ENCODE measurements at places on chromosomes 5 and 9. TPM values are rescaled to one million over a fixed set of nuclear protein-coding genes. Genes with fewer than 3 reads are reported as not detected.

- no peaks in the 10 kb centered on the region for H3K36me3 ChIP-seq
- no peaks in the 10 kb centered on the region for H3K27me3 ChIP-seq
- H3K4me1 ChIP-seq: peaks cover 5% of the 10 kb centered on the region
- no peak overlapping the region for H3K27ac ChIP-seq
Measured at GRCh38 chr5:68141494-68141893, 74.1 kb upstream of the PIK3R1 start.

DNA sequence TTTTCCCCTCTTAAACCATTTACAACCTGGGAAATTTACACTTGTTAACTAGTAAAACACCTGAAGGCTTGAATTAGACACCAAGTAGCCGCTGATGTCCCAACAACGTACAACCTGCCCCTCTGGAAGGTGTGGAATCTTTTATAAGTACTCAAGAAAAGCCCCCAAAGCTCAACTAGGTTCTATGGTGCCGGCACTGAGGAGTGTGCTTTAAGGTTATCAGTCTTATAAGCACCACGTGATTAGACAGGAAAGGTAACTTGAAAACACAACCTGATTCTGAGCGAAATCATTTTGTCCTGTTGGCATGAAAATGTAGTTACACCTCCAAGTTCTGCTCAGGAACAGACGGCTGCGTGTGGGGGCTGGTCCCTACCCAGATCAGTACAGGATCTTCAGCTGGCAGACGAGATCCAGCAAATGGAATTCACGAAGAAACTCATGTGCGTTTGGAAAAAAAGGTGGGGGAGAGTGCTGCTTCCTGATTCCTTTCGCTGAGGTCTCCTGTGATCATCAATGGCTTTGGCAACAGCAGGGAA lies 195.5 kb downstream of the MEF2C start:
- DNase-seq: no peak
- peaks cover 15% of the 10 kb centered on the region for H3K4me1 ChIP-seq
- no peak overlapping the region for H3K4me3 ChIP-seq
- no peak overlapping the region for H3K27ac ChIP-seq
- no peaks in the 10 kb centered on the region for H3K36me3 ChIP-seq

- H3K27me3 ChIP-seq: no peaks in the 10 kb centered on the region
- H3K4me1 ChIP-seq: no peaks in the 10 kb centered on the region
- no peaks in the 10 kb centered on the region for H3K36me3 ChIP-seq
- no peak for DNase-seq
- H3K27ac ChIP-seq: no peak overlapping the region
Measured at GRCh38 chr9:103942200-103942599, 151.9 kb upstream of the SMC2 start.

Gene S100Z
- not detected for total RNA-seq

All from neural progenitor cell (in vitro differentiated cells).